Fibroblast of skin of abdomen (primary cell): ENCODE measurements at places on chromosomes 13 and 19.

- peak; percentile 86 for DNase-seq
Measured at GRCh38 chr19:49690656-49691242, at the start of gene CPT1C. CPT1C (plus strand) TSS chr19:49691116; CDS start chr19:49692253, 1,137 bp downstream.

DNA sequence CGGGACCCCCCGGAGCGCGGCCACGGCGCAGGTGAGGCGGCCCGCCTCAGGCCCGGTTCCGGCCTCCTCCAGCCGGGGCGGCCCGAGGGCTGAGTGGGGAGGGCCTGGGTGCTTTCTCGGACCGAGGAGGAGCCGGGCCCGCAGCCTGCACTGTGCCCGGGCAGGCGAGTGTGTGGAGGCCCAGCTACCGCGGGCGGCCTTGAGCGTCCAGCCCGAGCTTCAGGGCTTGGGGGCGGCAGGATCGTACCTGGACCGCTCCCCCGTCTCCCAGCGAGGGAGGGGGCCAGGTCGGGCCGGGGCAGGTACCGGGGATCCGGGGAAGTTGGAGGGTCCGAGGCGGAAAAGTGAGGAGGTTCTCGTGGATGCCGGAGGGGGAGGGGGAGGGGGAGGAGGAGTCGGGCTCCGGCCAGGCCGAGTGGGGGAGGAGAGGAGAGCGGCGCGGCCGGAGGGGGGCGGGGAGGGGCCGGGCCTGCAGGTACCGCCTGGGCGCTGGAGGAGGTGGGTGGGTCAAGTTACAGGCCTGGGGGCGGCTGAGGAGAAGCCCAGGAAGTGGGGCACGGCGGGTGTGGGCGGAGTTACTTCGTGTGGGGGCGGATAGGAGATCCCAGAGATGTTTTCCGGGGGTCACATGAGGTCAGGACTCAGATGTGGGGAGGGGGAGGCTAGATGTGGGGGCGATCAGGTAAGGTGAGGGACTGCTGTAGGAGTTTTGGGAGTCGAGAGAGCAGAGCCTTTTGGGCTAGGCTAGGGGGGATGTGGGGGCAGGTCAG, 545 bp downstream of the NACC1 start:
- peak; percentile 40 for DNase-seq

DNA sequence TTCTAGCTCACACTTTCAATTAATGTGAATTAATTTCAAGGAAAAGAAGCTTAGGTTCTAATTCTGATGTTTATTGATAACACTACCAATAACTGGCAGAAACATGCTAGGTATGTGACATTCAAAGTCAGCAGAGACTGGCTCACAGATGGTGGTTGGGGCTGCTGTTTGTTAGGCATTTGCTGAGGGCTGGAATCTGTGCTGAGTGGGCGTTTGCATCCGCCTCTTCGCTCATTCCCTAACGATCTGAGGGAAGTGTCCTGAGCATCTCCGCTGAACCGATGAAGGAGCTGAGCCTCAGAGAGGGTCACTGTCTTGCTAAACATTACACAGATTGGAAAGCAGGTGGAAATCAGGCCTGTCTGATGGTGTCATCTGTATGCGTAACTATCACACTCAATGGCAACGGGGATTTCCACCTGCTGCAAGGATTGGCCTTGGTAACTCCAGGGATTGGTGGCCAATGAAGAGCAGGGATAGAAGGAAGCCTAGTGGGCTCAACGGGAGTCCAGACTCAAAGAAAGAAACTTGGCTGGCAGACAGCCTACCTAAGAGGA, 338.9 kb downstream of the TEX29 start:
- DNase-seq: no peak

DNA sequence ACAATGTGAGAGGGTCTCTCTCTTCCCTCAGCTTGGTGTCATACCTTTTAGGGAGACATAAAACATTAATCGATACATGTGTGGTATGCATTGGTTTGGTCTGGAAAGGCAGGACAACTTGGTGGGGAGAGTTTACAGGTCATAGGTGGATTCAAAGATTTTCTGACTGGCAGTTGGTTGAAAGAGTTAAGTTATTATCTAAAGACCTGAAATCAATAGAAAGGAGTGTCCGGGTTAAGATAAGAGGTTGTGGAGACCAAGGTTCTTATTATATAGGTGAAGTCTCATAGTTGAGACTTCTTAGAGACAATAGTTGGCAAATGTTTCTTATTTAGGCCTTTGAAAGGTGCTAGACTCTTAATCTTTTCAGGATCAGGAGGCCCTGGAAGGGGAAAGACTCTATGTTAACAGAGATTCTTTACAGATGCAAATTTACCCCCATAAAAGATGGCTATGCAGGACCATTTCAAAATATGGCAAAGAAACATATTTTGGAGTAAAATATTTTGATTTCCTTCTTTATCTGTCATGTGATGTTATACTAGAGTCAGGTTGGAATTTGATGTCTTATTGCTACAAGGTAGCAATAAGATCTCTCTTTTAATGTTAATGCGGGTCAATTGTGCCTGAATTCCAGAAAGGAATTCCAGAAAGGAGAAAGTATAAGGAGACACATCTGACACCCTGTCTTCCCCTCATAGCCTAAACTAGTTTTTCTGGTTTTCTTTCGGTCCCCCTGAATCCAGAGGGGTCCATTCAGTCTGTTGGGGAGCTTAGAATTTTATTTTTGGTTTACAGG, 59.2 kb upstream of the RCBTB2 start:
- no peak for DNase-seq

DNA sequence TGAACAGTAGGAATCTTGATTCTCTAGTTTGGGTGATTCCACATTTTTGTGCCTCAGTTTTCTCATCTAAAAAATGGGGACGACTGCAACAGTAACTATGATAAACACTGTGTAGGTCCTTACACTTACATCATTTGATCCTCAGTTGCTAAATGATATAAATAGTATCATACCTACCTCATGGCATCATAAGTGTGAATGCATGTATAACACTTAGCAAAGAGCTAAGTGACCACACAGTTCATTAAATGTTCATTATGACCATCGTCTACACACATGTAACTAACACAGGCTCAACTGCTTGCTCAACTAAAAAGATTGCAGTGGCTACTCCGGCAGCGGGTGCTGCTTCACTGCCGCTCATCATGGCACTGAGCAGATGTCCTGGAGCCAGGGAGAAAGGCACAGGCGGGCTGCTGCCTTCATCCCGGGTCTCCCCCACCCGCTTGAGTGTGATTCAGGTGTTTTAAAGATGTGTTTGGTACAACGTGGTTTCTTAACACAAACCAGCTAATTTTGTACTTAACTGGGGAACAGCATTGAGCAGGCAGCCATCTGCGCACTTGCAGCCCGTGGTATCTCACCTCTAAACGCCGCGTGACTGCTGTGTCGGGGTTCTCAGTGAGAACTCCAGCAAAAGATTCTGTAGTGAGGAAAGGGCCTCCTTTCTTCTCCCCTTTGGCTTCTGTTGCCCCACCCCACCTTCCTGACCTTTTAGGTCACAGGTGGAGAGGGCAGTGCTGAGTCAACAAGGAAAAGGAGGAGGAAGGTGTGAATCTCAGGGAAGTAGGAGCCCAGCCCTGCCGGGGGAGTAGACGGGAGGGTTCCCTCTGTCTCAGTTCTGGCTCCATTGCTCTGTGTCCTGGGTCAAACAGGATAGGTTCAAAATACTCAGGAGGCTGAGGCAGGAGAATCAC, 11.7 kb upstream of the ACTN4 start:
- no peak for DNase-seq

DNA sequence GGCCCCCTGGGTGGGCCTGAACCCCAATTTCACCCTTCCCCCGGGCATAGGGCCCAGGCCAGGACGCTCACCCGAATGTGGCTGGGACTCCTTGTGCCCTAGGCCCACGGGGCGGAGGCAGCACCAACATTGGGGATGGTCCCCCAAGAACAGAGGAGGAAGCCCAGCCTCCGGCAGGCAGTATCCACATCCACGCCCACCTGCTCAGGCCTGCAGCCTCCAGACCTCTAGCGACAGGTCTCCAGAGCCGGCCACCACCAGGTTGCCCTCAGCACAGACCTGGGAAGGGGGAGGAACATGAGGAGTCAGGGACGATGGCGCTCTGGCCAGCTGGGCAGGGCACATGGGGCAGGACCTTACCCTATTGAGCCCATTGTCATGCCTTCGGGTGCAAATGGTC, 1.2 kb downstream of the GNG14 start:
- DNase-seq: no peak

DNA sequence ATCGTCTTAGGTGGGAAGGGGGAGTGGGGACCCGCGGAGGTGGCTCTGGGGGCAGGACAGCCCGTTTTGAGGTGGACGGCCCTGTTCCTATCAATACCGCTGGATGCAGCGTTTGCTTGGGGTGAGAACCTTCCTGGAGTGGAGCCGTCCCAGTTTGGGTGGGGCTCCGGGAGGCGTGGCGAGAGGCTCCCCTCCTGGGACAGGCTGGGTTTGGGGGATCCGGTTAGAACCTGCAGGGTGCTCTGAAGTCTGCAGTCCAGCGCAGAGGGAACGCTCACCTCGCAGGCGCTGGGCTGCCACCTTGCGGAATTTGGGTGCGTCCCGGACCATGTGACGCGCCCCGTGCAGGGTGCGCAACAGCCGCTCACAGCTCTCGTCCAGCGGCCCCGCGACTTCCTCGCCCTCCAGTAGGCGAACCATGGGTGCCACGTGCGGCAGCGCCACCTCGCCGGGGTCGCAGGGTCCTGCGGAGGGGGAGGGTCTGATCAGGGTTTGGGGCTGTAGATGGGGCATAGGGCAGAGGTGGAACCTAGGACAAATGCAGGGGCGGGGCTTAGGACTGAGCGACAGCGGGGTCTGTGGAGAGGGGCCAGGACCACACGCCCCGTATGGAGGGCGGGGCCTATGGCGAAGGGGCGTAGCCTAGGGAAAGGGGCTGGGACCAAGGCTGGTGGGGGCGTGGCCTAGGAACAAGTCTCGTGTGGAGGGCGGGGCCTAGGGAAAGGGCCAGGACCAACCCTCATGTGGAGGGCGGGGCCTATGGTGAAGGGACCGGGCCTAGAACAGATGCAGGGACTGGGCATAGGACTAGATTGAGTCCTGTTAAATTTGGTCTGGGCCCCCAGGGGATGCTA, 13.8 kb downstream of the SH2D3A start:
- DNase-seq: peak; percentile 47

DNA sequence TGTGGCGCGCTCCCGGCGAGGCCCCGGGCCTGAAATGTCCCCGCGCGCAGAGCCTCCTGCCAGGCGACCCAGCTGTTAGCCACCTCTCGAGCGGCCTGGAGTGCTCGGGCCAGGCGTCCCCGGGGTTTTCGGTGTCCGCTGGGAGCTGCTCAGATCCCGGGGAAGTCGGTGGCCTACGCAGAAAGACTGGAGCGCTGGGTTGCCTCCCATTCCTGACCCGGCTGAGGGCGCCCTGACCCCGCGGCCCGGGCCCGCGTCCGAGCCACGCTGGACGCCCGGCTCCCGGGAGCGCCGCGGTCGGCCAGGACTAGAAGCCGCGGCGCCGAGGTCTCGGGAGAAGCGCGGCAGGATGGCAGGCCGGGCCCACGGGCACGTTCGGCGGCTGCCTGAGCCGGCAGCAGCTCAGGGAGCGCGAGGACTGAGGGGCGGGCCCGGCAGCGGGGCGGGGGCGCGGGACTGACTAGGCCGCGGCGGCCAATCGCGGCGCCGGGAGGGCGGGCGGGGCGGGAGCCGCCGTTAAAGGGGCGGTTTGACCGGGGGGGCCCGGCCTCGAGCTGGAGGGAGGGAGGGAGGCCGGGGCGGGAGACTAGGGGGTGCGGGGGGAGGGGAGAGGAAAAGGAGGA, 1.3 kb upstream of the ZIC2 start:
- peak; percentile 48 for DNase-seq

GRCh38 chr13:32039528-32039927, 8.0 kb downstream of the FRY start:
- peak; percentile 19 for DNase-seq

GRCh38 chr13:35474496-35475211, 1.8 kb downstream of the MAB21L1 start:
- DNase-seq: no peak

- no peak for DNase-seq
Measured at GRCh38 chr19:44777715-44778347, at the start of gene CBLC. CBLC (plus strand) TSS chr19:44777890; CDS start chr19:44777932, 42 bp downstream.

GRCh38 chr13:44140146-44140545, 233.5 kb upstream of the SERP2 start:
- no peak for DNase-seq

- DNase-seq: peak; percentile 93
Measured at GRCh38 chr13:110421696-110422385, 114.8 kb downstream of the COL4A2 start.

DNA sequence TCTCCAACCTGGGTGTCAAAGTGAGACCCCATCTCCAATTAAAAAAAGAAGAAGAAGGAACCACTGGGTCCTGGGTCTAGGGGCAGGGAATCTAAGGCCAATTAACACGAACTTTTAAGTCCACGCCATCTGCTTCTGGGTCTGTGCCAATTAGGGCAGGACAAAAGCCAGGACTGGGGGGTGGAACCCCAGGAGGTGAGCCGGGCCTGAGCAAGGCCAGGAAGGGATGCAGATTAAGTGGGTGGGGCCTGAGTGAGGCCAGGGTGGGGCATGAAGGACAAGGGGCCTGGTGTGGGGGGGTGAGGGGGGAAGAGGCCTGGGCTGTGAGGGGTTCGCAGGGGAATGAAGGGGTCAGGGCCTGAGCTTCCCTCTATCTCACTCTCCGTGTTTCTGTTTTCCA, 26.3 kb upstream of the ZNF83 start:
- DNase-seq: no peak

GRCh38 chr19:31310432-31311133, 38.7 kb downstream of the TSHZ3 start:
- DNase-seq: no peak

DNA sequence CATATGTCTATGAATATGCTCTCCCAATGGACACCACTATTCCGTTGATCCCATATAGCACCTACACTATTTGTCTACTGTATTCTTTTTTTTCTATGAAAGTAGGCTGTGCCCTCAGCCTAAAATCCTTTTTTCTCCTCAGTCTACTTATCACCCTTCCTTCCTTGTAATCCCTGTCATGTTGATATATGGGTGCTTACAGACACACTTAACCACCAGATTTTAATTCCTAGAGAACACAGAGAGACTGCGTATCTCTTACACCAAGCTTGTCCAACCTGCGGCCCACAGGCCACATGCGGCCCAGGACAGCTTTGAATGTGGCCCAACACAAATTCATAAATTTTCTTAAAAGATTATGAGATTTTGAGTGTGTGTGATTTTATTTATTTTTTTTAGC, 101.1 kb downstream of the ZAR1L start:
- DNase-seq: no peak

DNA sequence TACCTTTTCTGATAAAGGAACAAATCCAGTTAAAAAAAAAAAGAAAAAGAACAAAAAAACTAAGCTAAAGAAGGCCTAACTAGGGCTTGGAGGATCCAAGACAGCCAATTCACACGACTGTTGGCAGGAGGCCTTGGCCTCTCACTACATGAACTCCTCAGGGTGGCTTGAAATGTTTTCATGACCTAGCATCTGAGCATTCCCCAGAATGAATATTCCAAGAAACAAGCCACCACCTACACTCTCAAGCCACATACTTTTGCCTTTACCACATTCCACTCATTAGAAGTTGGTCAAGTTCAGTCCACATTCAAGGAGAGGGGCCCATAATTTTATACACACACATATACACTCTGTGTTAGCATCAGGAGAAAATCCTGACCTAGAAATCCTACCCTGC, 97.6 kb upstream of the SIAH3 start:
- DNase-seq: peak; percentile 15

GRCh38 chr13:59534806-59535205, 628.9 kb downstream of the DIAPH3 start:
- no peak for DNase-seq
